ENCODE measurements at places on chromosomes 1 and 21.

- DNase-seq: no peak
These were observed 102.2 kb downstream of the TSEN15 start for GRCh38 chr1:184153731-184154130.

DNA sequence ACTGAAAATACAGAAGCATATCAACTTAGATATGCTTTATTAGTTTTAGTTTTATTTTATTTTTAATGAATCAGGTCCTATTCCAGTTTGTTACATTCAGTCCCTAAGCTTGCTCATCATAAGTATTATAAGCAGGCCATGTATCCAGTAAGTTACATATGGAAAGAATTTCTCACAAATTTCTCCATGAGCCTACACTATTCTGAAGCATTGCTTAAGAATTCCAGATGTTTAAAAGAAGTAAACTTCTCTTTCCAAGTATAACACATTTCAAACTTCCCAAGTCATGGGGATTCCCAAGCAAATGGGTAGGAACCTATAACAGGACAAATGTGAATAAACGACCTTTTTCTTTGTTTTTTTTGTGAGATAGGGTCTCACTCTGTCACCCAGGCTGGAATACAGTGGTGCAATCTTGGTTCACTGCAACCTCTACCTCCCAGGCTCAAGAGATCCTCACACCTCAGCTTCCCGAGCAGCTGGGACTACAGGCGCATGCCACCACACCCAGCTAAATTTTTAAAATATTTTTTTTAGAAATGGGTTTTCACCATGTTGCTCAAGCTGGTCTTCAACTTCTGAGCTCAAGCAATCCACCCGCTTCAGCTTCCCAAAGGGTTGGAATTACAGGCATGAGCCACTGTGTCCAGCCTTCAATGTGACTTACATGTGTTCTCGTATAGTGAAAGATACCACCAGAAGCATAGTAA is 39.0 kb downstream of the ST7L start:
- DNase-seq: no peak

DNA sequence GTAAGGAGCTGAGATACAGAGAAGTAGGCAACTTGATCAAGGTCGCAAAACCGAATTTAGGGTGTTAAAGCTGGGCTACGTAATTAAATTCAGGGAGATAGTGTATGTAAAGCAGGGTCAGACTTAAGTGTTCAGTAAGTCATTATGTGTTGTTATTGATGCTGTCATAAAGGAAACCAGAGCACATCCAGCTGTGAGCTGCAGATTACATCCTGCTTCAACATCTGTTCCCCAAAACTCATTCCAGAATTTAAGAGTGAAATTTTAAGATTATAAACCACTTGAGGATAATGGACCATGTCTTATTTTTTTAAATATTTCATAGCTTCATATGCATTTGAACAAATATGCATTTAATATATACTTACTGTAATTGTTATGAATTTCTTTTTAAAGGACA is 49.7 kb downstream of the IVNS1ABP start:
- no peak for DNase-seq

- DNase-seq: no peak
These were observed 9.8 kb downstream of the ADAMTSL4 start for GRCh38 chr1:150558761-150559655.

- DNase-seq: no peak
These were observed 187.9 kb downstream of the SMYD3 start for GRCh38 chr1:246319083-246319714.

- no peak for DNase-seq
These were observed 12.2 kb upstream of the CCDC27 start for GRCh38 chr1:3740042-3740441.

- DNase-seq: no peak
These were observed 6.6 kb upstream of the AZIN2 start for GRCh38 chr1:33074193-33074945.

DNA sequence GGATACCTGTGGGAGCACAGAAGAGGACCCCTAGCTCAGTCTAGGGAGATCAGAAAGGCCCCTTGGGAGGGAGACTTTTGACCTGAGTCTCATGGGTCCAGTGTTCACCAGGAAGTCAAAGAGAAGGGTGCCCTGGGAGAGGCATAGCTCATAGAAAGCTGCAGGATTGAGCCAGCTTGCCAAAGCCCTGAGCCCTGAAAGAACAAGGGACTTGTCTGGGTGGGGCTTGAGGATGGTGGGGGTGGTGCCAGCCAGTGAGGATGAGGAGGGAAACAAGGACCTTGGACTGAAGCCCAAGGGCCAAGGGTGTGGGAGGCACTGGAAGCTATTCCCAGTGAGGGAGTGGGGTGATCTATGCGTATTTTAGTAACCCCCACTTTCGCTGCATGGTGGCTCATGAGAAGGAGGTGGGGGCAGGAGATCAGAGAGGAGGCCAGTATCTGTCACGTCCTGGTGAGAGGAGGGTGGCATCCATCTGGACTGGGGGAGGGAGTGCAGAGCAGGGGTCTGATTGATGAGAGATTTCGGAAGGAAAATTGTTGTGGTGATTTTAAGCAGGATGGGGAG is 28.4 kb downstream of the DMBX1 start:
- no peak for DNase-seq

DNA sequence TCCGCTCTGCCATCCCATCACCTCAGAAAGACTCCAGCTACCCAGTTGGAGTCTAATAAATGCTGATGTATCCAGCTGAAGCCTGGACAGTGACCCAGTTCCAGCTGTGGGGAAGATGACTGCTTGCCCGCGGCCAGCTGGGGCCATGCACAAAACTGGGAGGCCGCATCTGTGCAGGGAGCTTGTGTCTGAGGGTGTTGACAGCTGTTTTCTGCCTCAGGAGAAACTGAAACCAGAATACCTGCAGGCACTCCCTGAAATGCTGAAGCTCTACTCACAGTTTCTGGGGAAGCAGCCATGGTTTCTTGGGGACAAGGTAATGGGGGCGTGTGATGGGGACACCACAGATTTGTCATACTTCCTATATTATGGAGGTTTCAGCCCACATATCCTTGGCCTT is 3.2 kb downstream of the GSTM2 start:
- no peak for DNase-seq

GRCh38 chr21:45590246-45590725 is 48.0 kb upstream of the SLC19A1 start:
- DNase-seq: peak; percentile 81

DNA sequence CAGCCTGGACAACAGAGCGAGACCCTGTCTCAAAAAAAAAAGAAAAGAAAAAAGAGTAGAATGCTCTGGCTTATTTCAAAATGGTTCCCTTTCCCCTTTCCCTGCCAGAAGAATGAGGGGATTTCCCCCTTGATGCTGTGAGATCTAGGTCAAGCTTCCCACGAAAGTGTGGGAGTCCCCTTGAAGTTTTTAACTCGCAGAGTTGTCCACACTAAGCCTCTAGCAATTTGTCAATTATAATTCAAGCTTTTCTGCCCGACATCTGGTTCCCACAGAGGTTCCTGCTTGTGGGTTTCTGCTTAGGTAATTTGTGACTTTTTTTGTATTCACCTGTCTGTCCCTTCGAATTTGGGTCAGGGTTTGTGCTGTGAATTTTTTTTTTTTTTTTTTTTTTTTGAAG is 62.8 kb downstream of the ZFYVE9 start:
- no peak for DNase-seq

- no peak for DNase-seq
These were observed 107.7 kb upstream of the SLC5A9 start for GRCh38 chr1:48114596-48115382.

GRCh38 chr1:159071970-159072582 is 4.5 kb downstream of the AIM2 start:
- DNase-seq: peak; percentile 59

DNA sequence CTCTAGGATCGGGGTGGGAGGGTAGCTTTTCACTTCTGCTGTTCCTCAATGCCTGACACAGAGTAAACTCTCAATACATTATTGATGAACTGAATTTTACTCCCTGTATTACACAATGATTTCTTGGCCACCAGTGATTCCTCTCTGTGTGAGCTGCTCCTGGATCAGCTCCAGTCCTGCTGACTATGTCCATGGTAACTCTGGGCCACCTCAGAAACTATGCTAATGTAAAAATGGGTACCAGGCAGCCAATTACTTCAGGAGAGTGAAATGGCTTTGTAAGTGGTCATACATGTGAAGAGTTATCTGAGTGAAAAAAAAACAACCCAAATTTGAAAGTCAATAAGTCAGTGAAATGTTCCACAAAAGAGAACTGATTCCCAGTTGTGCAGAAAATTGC is 311.0 kb downstream of the KCNH1 start:
- no peak for DNase-seq

GRCh38 chr1:107623431-107623830 is 341.5 kb downstream of the VAV3 start:
- DNase-seq: no peak

GRCh38 chr1:208167261-208167869 is 76.8 kb downstream of the PLXNA2 start:
- DNase-seq: no peak

GRCh38 chr1:186043296-186043695 is 309.1 kb downstream of the HMCN1 start:
- no peak for DNase-seq

GRCh38 chr1:117591252-117591651 is 14.6 kb upstream of the TENT5C start:
- DNase-seq: no peak

Measured in HAP-1 (cell line).